ENCODE measurements at places on chromosomes 5 and 9. TPM values are rescaled to one million over a fixed set of nuclear protein-coding genes. Genes with fewer than 3 reads are reported as not detected.

GRCh38 chr5:89255845-89256463 is 373.0 kb upstream of the MEF2C start:
- H3K4me1 ChIP-seq: no peaks in the 10 kb centered on the region
- no peak overlapping the region for H3K27ac ChIP-seq
- no peak for DNase-seq
- H3K27me3 ChIP-seq: no peaks in the 10 kb centered on the region
- no peaks in the 10 kb centered on the region for H3K36me3 ChIP-seq

GRCh38 chr5:3634061-3634460 is 38.4 kb downstream of the IRX1 start:
- H3K36me3 ChIP-seq: no peaks in the 10 kb centered on the region
- no peaks in the 10 kb centered on the region for H3K27me3 ChIP-seq
- no peak for DNase-seq
- H3K27ac ChIP-seq: no peak overlapping the region

DNA sequence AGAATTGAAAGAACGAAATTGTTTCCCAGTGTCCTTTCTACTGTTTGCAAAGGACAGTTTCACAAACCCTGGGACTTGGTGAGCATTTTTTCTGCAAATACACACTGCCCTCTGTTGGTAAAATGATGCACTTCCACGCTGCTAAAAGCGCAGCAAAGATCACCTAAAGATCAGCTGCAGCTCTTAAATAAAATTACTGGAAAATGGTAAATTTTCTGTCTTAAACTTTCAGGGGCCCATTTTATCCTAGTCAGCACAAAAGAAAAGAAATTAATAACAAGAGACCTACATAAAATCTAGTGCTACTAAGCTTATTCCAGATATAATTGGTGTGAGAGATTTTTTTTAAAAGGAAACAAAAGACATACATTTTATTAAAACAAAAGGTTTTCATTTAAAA is 566.0 kb downstream of the CAAP1 start:
- no peaks in the 10 kb centered on the region for H3K27me3 ChIP-seq
- no peaks in the 10 kb centered on the region for H3K36me3 ChIP-seq
- no peak overlapping the region for H3K4me3 ChIP-seq
- peak overlapping the region; percentile 20 for H3K27ac ChIP-seq
- H3K4me1 ChIP-seq: no peaks in the 10 kb centered on the region
- peak; percentile 20 for DNase-seq

DNA sequence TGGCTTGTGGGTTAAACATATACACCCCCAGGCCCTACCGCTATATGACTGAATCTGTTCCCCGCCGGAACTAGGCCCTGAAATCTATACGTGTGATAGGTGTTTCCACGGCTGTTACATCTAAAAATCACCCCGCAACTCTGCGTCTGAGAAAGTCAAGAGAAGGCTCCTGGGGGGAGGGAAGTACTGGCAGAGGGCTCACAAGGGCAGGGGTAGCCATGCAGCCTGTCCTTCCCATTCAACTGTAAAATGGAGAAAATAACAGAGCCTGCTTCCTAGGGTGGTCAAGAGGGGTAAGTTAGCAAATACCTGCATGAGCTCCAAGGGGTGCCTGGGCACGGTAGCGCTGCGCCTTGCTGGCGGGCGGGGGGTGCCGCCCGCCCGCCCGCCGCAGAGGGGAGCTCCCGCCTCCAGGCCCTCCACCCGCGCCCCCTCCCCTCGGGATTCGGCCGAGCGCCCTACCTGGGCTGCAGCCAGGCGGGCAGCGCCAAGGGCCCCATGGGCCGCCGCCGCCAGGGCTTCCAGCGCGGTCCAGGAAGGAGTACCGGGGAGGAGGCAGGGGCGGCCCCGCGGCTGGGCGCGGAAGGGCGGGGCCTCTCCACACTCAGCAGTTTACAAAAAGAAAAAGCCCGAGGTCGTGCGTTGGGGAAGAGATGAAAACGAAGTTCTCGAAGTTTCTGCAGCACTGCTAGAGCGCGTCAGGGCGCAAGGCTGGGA is at the start of gene HACD4:
HACD4 (minus strand) TSS at position 550 of the 717 bp plus-strand sequence; CDS start at position 500, 50 bp downstream.
- H3K27me3 ChIP-seq: no peaks in the 10 kb centered on the region
- H3K4me1 ChIP-seq: no peaks in the 10 kb centered on the region
- no peaks in the 10 kb centered on the region for H3K36me3 ChIP-seq
- peak within 1 kb of the TSS; percentile 67 for H3K4me3 ChIP-seq
- H3K27ac ChIP-seq: peak within 1 kb of the TSS; percentile 88

DNA sequence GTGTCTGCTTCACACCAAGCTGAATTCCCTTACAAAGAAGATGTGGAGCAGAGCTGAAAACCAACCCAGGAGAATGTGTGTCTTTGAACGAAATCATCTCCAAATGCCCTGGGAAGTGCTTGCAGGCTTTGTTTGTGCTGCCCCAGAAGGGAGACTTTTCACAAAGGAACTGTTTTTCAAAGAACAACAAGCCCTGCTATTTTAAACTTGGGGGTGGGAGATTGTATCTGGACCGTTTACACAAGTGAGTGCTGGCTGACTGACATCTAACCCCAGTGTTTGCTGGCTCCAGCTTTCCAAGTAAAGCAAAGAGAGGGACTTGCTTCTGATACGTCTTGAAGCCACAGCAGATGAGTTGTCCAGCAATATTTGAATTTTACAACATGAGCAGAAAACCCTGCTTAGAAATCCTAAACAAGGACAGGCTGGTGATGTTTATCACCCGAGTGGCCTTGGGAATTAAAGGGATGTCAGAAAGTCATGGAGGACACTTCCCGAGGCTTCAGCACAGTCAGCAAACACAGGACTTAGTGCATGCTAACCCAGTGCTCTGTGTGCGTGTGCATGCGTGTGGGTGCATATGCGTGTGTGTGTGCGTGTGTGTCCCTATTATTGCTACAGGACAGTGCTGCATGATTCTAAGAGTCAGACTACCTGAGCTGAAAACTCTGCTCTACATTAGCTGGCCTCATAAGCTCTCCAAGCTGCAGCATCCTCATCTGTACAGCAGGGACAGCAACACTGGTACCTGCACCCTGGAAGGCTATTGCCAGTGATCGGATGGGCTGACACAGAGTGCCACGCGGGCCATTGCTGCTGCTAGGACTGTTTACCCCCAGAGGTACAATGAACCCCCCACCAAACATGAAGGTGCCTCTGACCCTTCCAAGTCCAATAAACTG is 1.4 kb downstream of the ADAMTS12 start:
- no peaks in the 10 kb centered on the region for H3K4me1 ChIP-seq
- peak overlapping the region; percentile 37 for H3K4me3 ChIP-seq
- no peak for DNase-seq
- no peaks in the 10 kb centered on the region for H3K36me3 ChIP-seq
- no peaks in the 10 kb centered on the region for H3K27me3 ChIP-seq

DNA sequence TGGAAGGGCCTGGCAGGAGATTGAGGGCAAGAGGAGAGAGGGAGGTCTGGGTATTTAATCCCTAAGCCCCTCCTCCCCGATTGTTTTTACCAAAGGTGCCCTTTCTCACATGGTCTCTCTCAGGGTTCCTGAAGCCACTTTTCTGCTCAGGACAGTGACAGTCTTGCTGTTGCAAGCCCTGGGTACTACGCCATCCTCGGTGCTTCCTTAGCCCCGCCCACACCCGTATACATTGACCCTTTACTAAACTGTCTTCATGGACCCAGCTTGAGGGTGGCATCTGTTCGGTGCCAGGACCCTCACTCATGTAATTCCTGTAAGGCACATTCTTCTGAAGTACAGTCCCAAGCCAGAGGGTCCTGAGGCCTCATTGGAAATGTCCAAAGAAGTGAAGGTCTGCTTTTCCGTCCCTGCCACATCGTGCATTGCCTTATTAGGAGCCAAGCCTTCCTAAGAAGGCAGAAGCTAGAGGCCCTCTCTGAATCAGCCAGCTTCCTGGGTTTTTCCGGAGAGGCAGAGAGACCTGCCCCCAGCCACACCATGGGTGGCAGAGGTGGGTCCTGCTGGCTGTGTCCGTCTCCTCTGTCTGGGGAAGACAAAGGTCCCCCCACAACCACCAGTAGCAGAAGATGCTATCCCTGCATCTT is 1.9 kb upstream of the SH3PXD2B start:
- H3K27me3 ChIP-seq: no peaks in the 10 kb centered on the region
- H3K27ac ChIP-seq: peak overlapping the region; percentile 95
- no peak overlapping the region for H3K4me3 ChIP-seq
- no peak for DNase-seq
- H3K4me1 ChIP-seq: peaks cover 4% of the 10 kb centered on the region

GRCh38 chr9:113380869-113381378 is 4.1 kb upstream of the HDHD3 start:
- no peak overlapping the region for H3K27ac ChIP-seq
- no peak overlapping the region for H3K4me3 ChIP-seq
- H3K27me3 ChIP-seq: no peaks in the 10 kb centered on the region
- DNase-seq: no peak
- H3K36me3 ChIP-seq: no peaks in the 10 kb centered on the region
- H3K4me1 ChIP-seq: no peaks in the 10 kb centered on the region

Gene ZBTB34
- total RNA-seq: 30.3 TPM

Gene OR4F3
- not detected for total RNA-seq
